ENCODE measurements at places on chromosomes 13 and 19.

DNA sequence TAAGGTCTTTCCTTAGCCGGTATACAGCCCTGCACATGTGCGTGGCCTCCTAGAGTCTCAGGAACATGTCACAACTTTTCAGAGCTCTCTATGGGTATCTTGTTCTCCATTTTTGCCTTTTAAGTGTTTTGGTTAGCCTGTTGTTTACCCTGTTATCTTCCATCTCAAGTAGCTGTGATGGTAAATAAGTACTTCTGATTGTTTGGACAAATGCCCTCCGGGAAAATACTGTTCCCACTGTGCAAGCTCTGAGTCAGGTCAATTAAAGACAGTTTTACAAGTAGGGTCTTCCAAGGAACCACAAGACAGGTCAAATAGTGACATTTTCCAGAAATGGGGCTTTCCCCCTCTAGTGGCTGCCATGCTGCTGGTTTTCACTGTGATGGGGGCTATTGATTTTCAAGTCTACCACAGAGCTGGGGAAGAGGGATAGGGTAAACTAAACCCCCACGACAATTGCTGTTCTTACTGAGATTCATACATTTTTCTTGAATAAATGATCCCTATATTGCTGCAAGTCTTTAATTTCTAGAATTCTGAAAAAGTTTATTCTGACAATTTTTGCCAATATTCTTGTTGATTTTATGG, 109.5 kb downstream of the TM9SF2 start:
- no peak for DNase-seq

DNA sequence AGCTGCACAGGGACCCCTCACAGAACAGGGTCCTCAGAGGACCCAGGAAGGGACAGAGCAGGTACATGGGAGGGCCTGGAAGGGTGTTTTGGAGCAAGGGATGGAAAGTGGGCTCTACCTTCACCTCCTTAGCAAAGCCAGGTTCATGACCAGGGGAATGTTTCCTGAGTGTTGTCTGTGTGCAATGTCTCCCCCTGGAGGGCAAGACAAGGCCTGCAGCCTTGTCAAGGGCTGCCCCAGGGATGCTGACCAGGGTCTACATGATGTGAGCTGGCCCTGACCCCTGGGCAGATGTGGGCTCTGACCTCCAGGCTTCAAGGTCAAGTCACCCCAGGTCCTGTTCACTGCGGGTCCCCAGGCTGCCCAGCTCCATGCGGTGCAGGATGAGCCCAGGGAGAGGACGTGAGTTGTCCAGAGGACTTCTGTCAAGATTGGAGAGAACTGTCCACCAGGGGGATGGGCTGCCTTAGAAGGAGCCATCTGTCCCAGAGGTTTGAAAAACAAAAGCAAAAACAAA, 1.0 kb upstream of the CEACAM1 start:
- DNase-seq, result no peak

- no peak for DNase-seq
These were observed 1.5 kb upstream of the MYO1F start for GRCh38 chr19:8578642-8579265.

- no peak for DNase-seq
These were observed 533 bp upstream of the ATP8B3 start for GRCh38 chr19:1812426-1813191.

DNA sequence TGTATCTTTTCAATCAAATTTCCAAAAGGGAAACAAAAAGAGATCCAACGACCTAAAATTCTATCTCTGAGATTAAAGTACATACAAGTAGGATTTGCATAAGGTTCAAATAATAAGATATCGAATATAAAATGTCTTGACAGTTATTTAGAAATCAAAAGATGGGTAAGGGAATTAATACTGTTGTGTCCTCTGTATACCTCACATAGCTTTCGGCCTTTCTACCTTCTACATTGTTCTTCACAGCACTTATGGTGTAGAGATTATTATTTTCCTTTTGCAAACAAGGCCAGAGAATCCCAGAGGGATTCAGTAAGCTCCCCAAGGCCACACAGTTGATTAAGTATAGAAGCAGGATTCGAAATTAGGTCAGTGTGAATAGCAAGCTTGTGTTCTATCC, 403.6 kb downstream of the SPRY2 start:
- no peak for DNase-seq

- no peak for DNase-seq
These were observed 603 bp downstream of the RFX1 start for GRCh38 chr19:14005349-14006084.

- no peak for DNase-seq
These were observed 9.2 kb downstream of the CLIP3 start for GRCh38 chr19:36023432-36023831.

GRCh38 chr19:6374711-6375410, 872 bp downstream of the PSPN start:
- no peak for DNase-seq

DNA sequence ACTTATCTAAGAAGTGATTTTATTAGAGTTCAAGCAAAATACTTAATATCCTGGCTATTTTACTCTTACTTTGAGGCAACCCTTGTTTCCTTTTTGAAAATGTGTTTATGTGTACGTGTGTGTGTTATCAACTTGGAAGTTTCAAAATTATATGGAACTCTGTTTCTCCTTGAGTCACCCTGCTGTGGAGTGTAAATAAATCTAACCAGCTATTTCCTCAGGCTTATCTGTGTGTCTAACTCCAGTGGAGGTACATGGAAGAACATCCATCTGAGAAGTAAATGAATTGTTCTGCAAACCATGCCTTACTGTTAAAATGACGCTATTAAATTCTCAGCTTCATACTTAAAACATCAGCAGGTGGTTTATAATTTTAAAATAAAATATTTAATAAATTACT, 583.4 kb upstream of the SLITRK5 start:
- no peak for DNase-seq

DNA sequence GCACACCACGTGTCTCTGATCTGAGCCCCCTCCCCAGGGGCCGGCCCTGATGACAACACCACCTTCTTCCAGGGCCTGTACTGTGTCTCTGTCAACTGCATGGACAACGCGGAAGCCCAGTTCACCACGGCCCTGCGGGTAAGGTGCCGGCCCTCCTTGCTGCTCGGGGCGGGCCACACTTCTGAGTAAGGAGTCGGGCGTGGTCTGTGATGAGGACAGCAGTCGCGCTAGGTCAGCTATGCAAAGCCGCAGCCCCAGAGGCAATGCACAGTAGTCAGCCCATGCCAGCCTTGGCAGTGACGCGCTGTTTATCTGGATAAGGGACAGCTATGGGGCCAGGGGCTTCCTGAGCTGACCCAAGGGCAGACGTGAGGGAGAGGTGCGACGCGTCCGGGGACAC, 24.6 kb downstream of the MAU2 start:
- no peak for DNase-seq

DNA sequence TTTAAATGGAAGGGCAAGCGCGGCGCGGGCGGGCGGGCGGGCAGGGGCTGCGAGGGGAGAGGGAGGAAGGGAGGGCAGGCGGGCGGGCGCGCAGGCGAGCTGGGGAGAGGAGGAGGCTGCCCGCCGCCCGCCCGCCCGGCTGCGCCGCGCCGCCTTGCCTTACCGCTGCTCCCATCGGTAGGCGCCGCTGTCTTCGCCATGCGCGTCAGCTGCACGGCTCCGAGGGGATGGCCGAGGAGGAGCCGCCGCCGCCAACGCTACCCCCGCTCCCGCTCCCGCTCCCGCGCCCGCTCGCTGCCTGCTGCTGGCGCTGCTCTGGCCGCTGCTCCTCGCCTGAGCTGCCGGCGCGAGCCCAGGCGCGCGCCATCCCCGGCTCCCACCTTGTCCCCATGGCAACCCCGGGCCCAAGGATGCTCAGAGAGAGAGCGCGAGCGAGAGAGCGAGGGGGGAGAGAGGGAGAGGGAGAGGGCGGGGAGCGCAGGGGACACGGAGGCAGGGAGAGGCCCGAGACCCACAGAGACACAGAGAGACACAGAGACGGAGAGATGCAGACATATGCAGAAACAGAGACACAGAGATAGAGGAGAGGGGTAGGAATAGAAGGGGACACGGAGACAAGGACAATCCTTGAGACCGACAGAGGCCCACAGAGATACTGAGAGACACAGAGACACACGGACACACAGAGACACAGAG, 40.3 kb downstream of the DEDD2 start:
- no peak for DNase-seq

DNA sequence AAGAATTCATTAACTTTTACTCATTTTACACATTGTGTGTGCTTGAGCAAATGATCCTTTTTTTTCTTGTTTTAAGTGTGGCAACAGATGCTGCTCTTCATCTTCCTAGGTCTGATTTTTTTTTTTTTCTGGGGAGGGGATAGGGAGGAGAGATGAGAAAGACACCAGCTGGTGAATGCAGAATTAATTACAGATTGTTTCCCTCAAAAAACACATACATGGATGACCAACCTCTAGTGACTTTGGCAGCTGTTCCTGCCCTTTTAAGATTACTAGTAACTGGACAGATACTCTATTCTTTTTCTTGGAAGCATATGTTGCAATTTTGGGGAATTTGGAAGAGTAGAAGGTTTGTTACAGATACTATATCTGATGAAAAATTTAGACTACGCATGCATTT, 103.6 kb upstream of the MYO16 start:
- DNase-seq, result no peak

DNA sequence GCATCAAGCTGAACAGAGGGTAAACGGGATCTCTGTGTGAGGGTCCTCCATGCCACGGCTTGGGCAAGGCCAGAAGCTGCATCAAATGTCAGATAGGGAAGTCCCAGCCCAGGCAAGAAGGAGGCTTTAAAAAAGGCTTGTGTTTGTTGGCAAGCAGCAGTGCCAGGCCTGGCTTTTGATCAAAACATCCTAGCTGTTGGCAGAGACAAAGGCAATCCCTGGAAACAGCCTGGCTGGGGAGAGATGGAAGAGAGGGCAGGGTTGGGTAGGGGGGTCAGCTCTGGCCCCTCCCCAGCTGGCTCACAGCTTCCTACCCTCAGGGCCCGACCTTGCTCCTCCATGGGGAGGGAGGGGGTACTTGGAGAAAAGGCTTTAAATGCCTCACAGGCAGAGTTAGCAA, 61.8 kb upstream of the KCTD15 start:
- DNase-seq, result no peak

- DNase-seq, result no peak
These were observed 379.6 kb downstream of the TSHZ3 start for GRCh38 chr19:30969591-30969990.

GRCh38 chr13:39712626-39713025, 57.2 kb downstream of the COG6 start:
- no peak for DNase-seq

DNA sequence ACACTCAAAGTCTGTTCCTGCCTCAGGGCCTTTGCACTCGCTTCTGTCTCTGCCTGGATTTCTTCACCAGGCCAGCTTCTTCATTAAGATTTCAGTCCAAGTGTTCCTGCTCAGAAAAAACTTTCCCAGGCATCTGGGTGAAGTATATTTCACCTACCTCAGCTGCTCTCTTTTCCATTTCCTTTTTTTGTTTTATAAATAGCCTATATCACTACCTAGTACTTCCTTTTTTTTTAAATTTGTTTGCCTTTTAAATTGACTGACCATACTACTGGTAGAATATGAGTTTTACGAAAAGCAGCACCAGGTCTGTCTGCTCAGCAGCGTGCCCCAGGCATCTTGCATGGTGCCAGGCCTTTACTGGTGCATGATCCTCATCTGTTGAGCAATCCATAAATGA, 1064.4 kb downstream of the UQCRFS1 start:
- no peak for DNase-seq

DNA sequence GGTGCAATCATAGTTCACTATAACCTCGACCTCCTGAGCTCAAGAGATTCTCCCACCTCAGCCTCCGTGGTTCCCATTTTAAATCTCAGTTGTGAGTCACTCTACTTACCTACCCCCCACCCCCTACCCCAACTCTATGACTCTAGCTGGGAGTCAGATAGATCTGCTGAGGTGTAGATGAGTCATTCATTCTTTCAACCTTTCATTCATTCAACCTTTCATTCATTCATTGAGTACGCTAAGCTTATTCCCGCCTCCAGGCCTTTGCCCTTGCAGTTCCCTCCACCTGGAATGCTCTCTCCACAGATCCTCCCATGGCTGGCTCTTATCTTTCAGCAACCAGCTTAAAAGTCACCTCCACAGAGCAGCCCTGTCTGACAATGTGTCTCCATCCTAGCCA, 1.1 kb upstream of the MAST1 start:
- no peak for DNase-seq

DNA sequence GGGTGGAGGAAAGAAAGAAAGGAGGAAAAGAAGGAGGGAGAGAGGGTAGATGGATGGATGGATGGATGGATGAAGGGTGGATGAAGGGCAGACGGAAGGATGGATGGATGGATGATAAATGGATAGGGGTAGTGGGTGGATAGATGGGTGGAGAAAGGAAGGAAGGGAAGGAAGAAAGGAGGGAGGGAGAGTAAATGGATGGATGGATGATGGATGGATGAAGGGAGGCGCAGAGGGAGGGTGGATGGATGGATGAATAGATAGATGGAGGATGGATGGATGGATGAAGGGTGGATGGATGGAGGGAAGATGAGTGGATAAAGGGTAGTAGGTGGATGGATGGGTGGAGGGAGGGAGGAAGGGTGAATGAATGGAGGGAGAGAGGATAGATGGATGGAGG, 41.2 kb downstream of the CPAMD8 start:
- no peak for DNase-seq

DNA sequence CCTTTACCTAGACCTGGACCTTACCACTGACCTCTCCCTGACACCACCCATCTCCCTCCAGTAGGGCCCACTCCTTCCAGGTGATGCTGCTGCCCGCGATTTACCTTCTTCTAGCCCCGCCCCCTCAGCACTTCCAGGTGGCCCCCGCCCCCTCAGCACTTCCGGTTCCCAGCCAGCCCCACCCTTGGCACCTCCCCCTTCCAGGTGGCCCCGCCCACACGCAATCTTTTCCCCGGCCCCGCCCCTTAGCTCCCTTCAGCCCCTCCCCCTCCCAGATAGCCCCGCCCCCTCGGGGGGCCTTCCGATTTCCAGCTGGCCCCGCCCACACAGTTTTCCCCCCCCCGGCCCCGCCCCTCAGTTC, 586 bp downstream of the LIG1 start:
- DNase-seq, result no peak

DNA sequence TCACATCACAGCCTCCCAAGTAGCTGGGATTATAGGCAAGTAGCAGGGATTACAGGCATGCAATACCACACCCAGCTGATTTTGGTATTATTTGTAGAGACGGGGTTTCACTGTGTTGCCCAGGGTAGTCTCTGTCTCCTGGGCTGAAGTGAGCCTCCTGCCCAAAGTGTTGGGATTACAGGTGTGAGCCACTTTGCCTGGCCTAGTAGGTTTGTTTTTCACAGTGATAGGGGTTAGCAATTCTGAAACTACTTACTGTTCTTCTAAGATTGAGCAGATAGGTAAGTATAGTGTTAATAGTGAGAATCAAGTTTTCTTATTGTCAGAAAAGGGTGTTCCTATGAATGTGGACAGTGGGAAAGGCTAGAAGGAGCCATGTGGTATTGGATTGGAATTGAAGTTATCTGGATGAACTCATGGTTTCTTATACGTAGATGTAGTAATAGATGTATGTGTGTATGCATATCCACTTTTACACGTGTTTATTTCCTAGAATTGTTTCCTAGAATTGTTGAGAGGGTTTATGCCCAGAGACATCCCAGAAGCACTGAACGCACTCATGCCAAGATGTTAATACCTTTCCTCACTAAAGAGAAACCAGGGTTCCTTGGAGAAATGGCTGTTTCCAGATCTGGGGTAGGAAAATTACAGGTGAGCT, 49.1 kb downstream of the SAE1 start:
- DNase-seq, result no peak

GRCh38 chr13:112820318-112820717, 130.5 kb downstream of the ATP11A start:
- DNase-seq, result no peak

Measured in cortex of kidney (tissue), 1 donor.